ENCODE measurements at places on chromosomes 6 and 20.
A peak's percentile ranks its signal among the peaks of the same experiment; 100 is the strongest.

DNA sequence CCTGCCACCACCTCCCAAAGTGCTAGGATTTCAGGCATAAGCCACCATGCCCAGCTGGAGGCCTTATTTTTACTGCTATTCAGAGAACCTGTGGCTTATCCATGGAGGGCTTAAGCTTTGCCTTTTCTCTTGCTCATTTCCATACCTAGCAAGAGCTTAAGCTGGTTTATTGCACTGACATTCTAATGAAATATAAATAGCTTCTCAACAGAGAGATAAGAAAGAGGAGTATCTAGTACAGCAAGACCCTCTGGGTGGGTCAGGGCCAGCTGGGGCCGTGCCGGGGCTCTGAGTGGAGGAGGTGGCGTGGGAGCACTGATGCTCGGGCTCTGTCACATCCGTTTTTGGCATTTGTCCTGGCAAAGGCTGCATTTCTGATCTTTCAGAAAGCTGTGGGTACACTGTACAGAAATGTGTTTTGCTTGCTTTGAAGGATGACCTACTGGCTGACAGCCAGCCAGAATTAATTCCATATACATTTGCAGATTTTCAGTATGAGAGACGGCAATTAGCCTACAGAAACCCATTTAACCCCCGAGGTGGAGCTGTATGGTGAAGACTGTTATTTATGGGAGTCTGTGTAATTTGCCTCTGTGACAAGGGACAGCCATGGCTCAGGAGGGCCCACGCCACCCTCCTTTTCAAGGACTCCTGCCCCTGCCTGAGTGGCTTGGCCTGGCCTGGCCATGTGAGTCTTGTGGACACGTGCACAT lies 181.6 kb upstream of the AKAP12 start:
- DNase-seq: no peak

DNA sequence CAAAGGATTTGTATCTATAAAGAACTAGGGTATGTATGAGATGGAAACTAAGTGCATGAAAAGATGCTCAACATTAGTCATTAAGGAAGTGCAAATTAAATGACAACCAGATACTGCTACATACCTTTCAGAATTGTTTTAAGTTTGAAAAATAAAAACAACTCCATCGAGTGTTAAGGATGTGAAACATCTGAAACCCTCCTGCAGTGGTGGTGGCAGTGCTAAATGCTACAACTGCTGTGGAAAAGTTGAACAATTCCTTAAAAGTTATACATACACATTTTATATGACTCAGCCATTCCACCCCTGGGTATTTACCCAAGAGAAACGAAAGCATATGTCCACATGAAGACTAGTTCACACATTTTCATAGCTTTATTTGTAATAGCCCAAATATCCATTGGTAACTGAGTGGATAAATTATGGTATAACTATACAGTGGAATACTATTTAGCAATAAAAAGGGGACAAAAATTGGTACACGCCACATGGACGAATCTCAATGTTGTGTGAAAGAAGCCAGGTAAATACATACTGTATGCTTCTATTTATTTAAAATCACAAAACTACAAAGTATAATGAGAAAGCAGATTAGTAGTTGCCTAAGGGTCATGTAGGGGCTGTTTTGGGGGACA lies 10.6 kb downstream of the ARMH2 start:
- DNase-seq: no peak

DNA sequence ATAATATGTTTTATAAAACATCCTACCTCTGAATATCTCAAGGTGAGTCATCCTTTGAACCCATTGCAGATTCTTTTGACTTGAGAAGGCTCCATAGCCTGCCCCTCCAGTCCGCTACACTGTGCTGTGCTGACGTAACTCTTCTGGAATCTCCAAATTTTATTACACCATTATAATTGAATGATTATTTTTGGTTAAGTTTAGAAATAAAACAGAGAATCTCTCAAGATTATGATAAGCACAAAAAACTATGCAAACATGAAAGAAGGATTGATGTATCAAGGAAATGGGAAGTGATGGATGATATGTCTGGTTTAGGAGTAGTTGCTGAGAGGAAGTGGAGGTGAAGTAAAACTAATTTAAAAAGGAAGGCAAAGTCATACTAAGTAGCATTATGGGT lies 1021.3 kb downstream of the HACE1 start:
- no peak for DNase-seq

GRCh38 chr20:1335961-1336698 lies 7.2 kb upstream of the SDCBP2 start:
- no peak for DNase-seq

DNA sequence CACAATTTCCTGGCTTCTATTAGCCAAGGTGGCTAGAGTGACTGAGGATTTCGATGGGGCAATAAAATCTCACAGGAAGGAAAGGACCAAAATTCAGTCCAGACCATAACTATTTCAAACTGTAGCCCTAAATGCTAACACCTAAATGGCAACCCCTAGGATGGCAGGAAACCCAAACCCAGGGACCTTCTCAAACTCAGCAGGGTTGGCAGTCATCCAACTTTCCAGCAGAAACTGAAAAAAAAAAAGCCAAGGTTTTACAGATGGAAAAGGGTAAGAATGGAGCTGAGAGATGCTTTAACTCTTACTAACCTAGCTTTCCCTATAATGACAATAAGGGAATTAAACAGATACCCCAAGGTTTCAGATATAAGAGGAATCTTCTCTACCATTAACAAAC lies 10.5 kb downstream of the IBTK start:
- no peak for DNase-seq

DNA sequence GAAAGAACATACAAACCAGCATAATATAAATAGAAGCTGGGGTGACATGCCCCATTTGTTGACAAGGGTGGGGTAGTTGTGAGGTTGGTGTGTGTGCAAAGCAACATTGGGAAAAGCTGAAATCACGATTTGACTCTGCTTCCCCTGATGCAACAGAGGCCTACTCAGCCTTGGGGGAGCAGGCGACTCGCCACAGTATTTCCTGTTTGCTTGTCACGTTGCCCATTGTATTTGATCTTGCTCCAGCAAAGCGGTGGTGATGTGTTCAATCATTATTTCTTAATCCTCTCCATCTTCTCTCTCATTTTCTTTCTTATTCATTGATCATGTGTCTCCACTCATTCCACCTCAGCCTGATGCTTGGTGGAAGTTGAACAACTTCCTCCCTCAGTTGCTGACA lies 165.8 kb upstream of the CITED2 start:
- peak; percentile 56 for DNase-seq

- DNase-seq: no peak
Observed at GRCh38 chr6:4906293-4907276, 97.3 kb downstream of the RPP40 start.

DNA sequence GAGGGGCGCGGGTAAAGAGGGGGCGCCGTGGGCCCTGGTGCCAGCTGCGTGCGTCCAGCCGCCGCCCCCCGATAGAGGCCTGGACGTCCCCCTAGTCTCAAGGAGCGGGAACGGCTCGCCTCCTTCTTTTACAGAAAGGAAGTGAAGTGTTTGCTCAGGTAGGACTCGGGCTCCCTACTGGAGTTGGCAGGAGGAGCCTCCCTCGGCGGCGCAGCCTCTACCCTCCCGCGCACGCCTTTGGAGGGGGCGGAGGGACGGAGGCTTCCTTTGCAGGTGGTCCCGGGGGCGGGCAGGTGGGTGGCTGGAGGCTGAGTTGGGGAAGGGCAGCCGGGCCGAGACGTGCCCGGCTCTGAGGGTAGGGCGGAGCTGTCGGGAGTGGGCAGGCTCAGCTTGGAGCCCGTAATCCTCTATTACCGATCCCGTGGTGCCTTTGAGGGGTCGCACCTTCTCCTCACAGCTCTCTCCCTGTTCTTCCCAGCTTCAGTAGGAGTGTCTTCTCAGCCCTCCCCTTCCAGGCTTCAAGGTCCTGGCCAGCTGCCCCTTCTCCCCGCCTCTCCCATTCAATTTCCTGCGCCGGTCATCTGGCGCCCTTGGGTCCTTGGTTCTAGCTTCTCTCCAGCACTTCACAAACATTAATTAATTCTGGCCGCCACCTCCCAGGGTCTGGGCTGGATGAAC lies 728 bp downstream of the ITPR3 start:
- DNase-seq: peak; percentile 33

DNA sequence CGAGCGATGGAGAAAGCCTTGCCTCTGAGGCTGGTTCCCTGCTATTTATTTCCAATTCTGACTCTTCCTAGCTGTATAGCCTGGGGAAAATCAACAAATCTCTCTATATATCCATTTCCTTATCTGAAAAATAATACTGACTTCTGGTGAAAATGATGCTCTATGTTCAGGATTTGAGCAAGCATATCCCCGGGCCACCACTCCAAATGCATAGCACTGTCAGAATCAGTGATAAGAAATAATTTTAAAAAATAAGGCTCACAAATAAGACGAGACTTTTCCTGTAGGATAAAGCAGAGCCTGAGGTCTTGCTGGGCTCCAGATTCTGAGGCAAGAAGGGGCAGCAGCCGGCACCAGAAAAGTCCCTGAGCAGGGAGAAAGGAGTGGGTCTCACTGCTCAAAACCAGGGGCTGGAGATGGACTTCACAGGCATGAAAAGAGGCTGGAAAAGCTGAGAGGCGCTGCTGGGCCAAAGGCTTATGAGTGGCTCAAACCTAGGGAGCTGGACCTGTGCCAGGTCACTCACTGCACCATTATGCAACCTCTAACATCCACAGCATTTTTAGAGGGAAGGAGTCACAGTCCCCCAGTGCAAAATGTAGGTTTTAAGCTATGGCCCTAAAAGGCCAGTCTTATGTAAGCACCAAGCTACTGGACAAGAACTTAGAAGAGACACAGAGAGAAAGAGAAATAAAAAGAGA lies 48.1 kb upstream of the SLC17A4 start:
- no peak for DNase-seq

GRCh38 chr20:54306985-54307710 lies 99.3 kb downstream of the PFDN4 start:
- no peak for DNase-seq

DNA sequence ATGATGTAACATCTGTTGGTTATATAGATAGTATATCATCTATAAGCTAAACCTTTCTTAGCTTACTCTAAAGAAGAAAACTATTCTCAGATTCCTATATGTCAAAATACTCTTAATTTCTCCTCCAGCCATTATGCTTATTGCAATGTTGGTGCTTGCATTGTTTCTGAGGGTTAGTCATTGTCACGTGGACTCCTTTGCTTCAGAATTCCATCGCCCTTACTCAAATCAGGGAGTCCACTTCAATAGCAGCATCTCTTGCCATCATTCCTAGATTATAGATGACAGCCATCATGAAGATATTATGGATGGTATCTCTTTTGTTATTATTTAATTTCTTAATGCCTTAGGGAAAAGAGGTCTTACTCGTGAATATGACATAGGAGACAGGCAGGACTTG lies 776.1 kb downstream of the TENT5A start:
- DNase-seq: no peak

DNA sequence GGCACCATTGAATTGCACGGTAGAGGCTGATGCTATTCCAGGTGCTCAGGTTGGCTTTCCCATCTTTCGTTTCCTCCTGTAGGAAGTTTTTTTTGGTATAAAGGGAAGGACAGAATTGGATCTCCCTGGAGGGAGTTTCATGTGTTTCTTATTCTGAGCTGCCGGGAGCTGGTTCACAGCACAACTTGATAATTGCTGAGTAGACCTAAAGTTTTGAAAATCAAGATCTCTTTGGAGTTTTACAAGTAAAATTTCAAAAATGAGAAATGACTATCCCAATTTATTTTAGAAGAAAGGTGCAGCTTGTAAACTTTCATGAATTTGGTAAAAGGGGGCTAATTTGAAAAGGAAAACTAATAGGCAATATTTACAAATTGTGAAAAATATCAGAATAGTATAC lies 125.2 kb upstream of the ESR1 start:
- no peak for DNase-seq

- no peak for DNase-seq
Observed at GRCh38 chr20:63595416-63596127, 21.5 kb upstream of the HELZ2 start.

GRCh38 chr6:49849213-49849907 lies 17.0 kb downstream of the CRISP1 start:
- peak; percentile 32 for DNase-seq

DNA sequence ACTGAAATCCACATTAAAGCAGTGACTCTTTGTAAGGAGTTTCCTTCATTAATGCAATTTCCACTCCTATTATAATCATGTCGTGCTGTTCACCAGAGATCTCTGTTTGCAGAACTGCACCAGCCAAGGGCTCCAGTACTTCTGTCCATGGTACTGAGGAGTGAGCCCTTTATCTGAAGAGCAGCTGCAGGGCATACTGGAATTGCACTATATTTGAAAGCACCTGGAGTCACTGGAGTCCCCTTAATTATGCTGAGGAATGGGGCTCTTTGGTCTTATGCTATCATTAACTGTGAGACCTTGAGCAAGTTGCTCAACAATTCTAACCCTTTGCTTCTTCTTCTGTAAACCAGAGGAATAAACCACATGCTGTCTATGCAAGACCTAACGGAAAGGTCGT lies 61.7 kb upstream of the NUP153 start:
- DNase-seq: no peak

GRCh38 chr20:52242237-52243230 lies 51.0 kb upstream of the ZFP64 start:
- DNase-seq: peak; percentile 34

DNA sequence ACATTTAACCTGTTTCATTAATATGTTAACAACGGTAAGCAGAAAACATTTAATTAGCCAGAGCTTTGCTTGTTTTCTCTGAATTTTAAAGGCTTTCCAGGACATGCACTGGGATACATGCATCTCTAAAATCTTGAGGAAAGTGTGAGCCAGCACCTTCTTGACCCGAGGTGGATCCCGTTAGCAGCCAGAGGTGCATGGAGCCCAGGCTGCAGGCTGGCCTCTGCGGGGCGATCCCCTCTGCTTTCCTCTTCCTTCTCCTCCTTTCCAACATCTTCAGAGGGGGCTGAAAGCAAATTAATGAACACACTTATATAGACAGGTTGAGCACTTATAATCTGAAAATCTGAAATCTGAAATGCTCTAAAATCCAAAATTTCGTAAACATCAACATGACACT lies 128.7 kb upstream of the CST7 start:
- no peak for DNase-seq

GRCh38 chr6:159118924-159119323 lies 50.3 kb upstream of the FNDC1 start:
- DNase-seq: no peak

All from CD4-positive, alpha-beta T cell treated with Interleukin-12 subunit alpha and Interleukin-12 subunit beta, for 1 hour (primary cell).